ENCODE measurements at places on chromosomes 3 and 15.

- DNase-seq = no peak
These were observed 13.8 kb downstream of the KLHL6 start for GRCh38 chr3:183541738-183542137.

GRCh38 chr15:26394801-26395200, 378.1 kb downstream of the GABRB3 start:
- DNase-seq = no peak

- no peak for DNase-seq
These were observed 27.4 kb downstream of the MAP6D1 start for GRCh38 chr3:183797996-183798395.

DNA sequence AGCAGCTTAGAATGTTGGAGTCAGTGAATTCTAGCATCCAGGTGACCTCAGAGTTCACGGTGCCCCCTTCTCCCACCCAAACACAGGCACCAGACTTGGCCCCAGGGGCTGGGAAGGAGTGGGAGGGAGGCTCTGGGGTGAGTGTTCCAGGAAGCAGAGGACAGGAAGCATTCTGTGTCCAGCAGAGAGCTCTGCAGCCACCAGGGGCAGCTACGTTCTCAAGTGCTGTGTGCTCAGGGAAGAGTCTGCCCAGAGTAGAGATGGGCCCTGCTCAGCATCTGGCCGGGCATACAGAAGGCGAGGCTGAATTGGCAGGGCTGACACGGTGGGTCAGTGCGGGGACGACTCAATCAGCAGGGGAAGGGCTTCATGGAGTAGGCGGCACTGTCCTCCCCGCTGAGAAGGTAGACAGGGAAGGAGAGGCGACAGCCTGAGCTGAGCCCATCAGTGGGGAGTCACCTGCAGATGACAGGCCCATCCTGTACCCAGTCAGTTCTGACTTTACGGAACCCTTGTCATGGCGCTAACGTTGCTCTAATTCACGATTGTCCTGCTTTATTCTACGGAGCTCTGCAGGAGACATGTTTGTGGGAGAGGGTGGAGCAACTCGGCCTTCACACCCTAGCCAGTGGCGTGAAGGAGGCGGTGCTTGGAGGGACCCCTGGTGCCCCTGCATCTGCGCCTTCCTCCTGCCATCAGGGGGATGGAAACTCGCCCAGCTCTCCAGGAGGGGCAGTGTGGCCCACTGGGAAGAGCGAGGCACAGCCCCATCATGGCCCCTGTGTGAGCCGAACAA, 82.2 kb downstream of the C3orf70 start:
- no peak for DNase-seq

GRCh38 chr3:99919694-99920093, 102.0 kb downstream of the CMSS1 start:
- no peak for DNase-seq

- DNase-seq = no peak
These were observed 108.2 kb downstream of the CNTN3 start for GRCh38 chr3:74506246-74506645.

DNA sequence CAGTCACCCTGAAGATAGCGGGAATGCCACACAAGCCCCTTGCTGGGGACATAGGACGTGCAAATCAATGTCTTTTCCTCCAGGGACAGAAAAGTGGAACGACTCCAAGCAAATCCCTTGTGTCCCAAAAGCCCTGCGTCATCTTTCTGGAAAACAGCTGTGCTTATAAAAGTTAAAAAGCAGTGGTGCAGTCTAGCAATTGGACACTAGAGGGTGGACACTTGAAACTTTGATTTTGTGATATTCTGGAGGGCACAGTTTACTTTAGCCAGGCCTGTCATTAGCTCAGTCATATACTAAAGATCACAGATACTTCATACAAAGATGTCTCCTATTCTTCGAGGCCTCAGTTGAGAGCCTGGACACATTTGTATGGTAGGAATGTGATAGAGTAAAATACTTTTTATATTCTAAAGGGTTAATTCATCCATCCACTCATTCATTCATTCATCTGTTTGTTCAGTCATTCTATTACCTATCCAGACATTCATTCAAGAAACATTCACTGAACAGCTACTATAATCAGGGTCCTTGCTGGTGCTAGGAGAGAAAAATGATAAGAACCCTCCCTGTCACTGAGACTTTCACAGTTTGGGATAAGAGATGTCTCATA, 63.8 kb upstream of the ANKRD34C start:
- DNase-seq = no peak

GRCh38 chr3:183811638-183812037, 13.7 kb downstream of the MAP6D1 start:
- DNase-seq = no peak

GRCh38 chr3:149647285-149647684, 10.5 kb downstream of the WWTR1 start:
- DNase-seq = no peak

DNA sequence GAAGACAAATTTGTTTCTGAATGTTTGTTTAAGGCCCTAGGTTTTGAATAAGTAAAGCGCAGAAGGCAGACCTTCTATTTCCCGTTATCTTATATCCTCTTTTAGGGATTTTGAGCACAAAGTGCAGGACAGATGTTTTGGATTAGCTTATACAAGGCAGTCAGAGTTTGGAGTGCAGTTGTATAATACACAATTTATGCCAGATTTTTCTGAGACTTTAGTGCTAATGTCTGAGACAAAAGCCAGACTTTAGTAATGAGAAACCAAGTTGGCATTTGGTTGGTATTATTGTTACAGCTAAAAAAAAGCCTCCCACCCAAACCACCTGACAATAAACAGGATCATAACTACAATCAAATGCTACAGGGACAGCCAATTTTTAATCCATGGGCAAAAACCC, 309.9 kb upstream of the SATB1 start:
- no peak for DNase-seq

DNA sequence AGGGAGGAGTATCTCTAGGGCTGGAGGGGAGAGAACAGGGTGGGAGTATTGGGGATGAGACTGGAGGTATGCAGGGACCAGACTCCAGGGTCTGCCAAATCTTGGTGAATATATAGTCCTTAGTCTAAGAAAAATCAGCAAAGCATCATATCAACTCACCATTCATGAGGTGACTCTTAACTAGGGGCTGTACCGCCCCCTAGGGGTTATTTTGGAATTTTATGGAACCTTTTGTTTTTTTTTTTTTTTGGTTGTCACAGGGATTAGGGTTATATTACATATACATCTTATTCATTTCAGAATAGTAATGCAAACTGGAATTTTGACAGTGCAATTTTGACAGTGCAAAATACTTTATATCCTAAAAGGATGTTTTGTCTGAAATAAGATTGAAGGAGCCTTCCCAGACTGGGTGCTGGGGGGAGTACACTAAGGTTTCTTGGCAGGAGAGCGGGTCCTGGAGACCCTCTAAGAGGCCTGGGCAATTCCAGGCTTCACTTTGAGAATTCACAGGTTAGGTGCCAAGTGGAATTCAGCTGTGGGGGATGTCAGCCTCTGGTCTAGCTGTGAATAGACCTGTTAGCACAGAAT, 7.5 kb downstream of the CMTM7 start:
- no peak for DNase-seq

DNA sequence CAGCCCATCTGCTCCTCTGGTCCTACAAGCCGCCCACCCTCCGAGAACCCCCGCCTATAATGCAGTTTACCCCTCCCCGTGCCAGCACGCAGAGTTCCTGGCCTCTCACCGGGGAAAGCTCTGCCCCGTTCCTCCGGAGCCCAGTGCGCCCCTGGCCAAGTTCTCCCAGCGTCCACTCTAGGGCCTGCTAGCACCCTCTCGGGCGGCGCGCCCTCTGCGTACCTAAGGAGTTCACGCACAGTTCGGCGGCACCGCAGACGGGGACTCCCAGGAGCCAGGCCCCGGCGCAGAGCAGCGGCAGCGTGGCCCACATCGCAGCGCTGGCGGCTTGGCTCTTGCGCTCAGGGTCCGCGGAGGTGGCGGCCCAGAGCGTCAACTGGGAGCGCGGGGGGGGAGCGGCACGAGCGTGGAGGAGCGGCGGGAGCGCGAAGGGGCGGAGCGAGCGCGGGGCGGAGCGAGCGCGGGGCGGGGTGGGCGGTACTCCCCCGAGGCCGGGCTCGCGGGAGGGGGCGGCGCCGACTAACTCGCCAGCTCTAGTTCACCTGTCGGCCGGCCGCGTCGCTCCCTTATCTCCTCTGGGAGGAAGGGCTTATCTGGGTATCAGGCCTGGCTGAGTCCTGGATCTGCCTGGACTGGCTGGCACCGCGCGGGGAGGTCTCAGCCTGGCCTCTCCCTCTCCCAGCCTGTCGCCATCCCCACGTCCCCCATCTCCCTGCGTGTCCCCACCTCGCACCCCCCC, at the start of gene CTSH:
Gene CTSH, minus strand, starts transcription at position 378 of the 739 bp plus-strand sequence. Its CDS starts 65 bp downstream, at position 313.
- peak; percentile 94 for DNase-seq

- no peak for DNase-seq
These were observed 79.8 kb upstream of the HRH1 start for GRCh38 chr3:11074451-11074850.

DNA sequence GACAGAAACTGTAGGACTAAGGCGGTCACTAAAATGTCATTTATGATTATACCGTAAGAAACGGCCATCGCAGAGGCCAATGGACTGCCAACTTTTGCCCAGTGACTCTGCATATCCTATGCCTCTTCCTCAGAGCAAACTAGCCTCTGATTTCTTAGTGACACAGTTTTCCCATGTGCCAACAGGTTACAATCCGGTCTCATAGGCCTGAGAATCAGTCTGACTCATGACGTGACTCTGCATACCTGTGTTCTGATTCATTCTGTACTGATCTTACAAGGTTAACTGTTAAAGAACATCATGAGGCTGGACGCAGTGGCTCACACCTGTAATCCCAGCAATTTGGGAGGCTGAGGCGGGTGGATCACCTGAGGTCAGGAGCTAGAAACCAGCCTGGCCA, 17.8 kb downstream of the RUBCN start:
- no peak for DNase-seq

DNA sequence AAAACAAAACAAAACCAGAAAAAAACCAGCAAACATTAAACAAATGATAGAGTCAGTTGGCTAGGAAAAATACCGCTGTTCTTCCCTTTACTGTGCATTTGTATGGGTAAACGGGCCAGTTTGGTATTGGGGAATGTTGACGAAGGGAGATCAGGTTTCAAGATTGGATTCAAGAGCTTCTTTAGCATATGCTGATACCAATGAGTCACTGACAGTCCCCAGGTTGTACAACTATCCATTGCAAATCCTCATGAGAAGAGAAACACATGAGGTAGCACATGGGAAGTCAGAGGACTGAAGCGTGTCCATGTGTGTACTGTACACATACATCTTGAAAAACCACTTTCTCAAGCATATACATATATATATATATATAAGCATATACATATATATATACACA, 25.6 kb downstream of the TIGIT start:
- DNase-seq = no peak

- no peak for DNase-seq
These were observed 49.1 kb downstream of the CYP19A1 start for GRCh38 chr15:51289290-51289689.

- no peak for DNase-seq
These were observed 257.2 kb upstream of the TPRG1 start for GRCh38 chr3:188914552-188914951.

DNA sequence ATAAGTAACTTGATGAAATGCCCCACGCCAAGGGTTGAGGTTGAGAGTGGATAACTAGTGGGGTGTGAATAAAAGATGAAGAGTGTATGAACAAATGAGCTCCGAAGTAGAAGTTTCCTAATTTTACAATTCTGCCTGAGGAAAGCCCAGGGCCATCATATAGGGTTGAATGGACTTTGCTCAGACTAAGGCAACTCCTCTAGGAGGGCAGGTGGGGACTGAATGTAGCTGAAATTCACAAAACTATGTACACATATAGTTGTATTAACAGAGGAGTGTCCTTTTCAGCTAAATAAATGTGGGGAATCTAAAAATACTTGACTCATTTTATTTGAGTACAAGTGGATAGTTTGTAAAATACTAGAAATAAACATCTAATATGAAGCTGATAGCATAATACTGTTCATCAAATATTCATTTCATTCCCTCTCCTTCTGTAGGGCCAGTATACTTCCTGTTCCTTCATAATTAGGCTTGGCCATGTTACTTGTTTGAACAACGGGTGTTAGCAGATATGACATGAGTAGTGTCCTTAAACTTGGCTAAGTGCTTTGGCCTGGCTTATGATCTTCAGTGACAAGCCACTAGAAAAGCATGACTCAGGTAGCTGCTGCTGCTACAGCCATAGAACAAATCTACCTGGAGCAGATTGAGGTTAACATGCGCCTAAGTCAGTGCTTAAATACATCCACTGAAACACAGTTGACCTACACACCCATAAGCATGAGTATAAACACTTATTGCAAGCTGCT, 26.5 kb downstream of the PLSCR1 start:
- DNase-seq = no peak

DNA sequence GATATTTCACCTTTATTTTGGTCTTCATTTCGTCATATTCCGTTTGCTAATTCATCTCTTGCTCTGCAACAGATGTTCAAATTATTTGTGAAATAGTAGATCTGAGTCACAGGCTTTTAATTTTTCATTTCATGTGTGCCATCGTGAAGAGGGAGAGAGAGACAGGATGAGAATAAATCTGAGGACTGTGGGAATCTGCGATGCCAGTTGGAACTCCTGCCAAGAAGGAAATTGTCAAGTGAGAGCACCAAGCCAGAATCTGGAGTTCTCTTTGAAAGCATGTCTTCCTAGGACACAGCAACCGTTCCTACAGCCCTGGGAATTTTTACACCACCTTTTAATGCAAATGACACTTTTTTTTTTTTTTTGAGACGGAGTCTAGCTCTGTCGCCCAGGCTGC, 48.8 kb downstream of the NSMCE3 start:
- DNase-seq = no peak

GRCh38 chr15:68471541-68471940, 39.6 kb upstream of the ITGA11 start:
- no peak for DNase-seq

GRCh38 chr15:39820050-39820602, 37.5 kb upstream of the FSIP1 start:
- no peak for DNase-seq

DNA sequence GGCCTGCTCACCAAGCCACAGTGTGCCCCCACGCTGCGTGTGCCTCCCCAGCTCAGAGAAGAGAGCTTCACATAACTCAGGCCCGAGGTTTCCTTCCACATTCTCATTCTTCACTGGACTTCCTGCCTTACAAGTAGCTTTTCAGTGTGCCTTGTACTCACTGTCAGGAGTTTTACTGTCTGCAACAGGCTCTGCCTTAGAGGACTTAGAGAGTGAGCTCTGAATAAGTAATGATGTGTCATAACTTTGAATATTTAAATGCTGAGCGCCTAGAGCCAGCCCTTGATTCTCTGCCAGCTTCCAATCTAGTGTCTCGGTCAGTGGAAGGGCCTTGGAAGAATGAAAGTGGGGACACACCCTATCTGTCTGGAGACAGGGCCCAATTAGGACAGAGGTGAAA, 41.8 kb downstream of the ITGB5 start:
- DNase-seq = no peak

DNA sequence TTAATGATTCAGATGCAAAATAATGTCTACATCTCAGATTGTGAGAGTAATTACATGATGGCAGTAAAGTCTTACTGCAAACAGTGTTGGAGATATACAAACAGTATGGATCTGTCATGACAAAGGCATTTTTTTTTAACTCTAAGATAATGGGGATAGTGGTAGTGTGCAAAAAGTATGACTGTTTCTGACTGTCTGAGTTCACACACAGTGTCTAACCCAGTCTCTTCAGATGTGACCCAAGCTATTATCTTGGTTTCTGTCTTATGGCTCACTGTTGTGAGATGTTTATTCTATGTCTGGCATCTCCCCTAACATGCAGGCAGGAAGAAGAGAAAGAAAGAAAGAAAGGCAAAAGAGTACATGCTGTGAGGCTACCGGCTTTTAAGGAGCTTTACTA, 17.0 kb downstream of the RPL39L start:
- DNase-seq = no peak

Measured in D721Med (cell line).